ENCODE measurements at places on chromosomes 5 and 9. TPM values are rescaled to one million over a fixed set of nuclear protein-coding genes. Genes with fewer than 3 reads are reported as not detected.

ZNF622 gene
- 22.6 TPM for polyA plus RNA-seq

RLN1 gene
- polyA plus RNA-seq: 0.89 TPM

TNFAIP8 gene
- 22.7 TPM for polyA plus RNA-seq

NTNG2 gene
- 0.36 TPM for polyA plus RNA-seq

SCGB3A2 gene
- 0.28 TPM for polyA plus RNA-seq

C9orf152 gene
- polyA plus RNA-seq: 0.64 TPM

FOXD1 gene
- polyA plus RNA-seq: 23.6 TPM

SOHLH1 gene
- polyA plus RNA-seq: not detected

AP3S1 gene
- 128 TPM for polyA plus RNA-seq

NR2F1 gene
- polyA plus RNA-seq: 208 TPM

ACOT12 gene
- polyA plus RNA-seq: 1.4 TPM

LHX3 gene
- polyA plus RNA-seq: not detected

SPINK4 gene
- not detected for polyA plus RNA-seq

TERT gene
- polyA plus RNA-seq: 0.20 TPM

PCDHA3 gene
- polyA plus RNA-seq: 0.21 TPM

UNC5A gene
- 0.08 TPM for polyA plus RNA-seq

GAS1 gene
- 67.8 TPM for polyA plus RNA-seq

OR13C3 gene
- polyA plus RNA-seq: not detected

PCDHGB4 gene
- 5.9 TPM for polyA plus RNA-seq

EGFLAM gene
- 10.7 TPM for polyA plus RNA-seq

GABRA6 gene
- 0.19 TPM for polyA plus RNA-seq

TMEM203 gene
- polyA plus RNA-seq: 37.2 TPM

ZNG1E gene
- 67.3 TPM for polyA plus RNA-seq

MXD3 gene
- polyA plus RNA-seq: 25.3 TPM

CFAP77 gene
- polyA plus RNA-seq: 1.6 TPM

NEK6 gene
- polyA plus RNA-seq: 26.9 TPM

CBY3 gene
- not detected for polyA plus RNA-seq

CDKN2A gene
- 0.22 TPM for polyA plus RNA-seq

IL9 gene
- not detected for polyA plus RNA-seq

KIF24 gene
- polyA plus RNA-seq: 5.1 TPM

POU5F2 gene
- not detected for polyA plus RNA-seq

DROSHA gene
- polyA plus RNA-seq: 85.2 TPM

CDH18 gene
- 0.92 TPM for polyA plus RNA-seq

SPINK7 gene
- polyA plus RNA-seq: 0.28 TPM

FGFR4 gene
- polyA plus RNA-seq: 92.9 TPM

TBC1D13 gene
- 37.2 TPM for polyA plus RNA-seq

CCNO gene
- 5.6 TPM for polyA plus RNA-seq

GALNT10 gene
- 29.2 TPM for polyA plus RNA-seq

BASP1 gene
- 80.2 TPM for polyA plus RNA-seq

CMYA5 gene
- polyA plus RNA-seq: 16.6 TPM

ZNF883 gene
- 9.6 TPM for polyA plus RNA-seq

DIRAS2 gene
- 5.5 TPM for polyA plus RNA-seq

C5orf46 gene
- not detected for polyA plus RNA-seq

ITGA2 gene
- polyA plus RNA-seq: 25.3 TPM

PCDHGB5 gene
- 8.8 TPM for polyA plus RNA-seq

GCNT1 gene
- 3.1 TPM for polyA plus RNA-seq

MED27 gene
- polyA plus RNA-seq: 21.1 TPM

TBCA gene
- 331 TPM for polyA plus RNA-seq

COL5A1 gene
- polyA plus RNA-seq: 92.0 TPM

RARS1 gene
- 79.3 TPM for polyA plus RNA-seq

PLPP7 gene
- 2.6 TPM for polyA plus RNA-seq

LCN2 gene
- polyA plus RNA-seq: 1.1 TPM

LCN12 gene
- polyA plus RNA-seq: 43.0 TPM

PCDHGB3 gene
- polyA plus RNA-seq: 1.9 TPM

FST gene
- polyA plus RNA-seq: 24.3 TPM
